ENCODE measurements at places on chromosomes 5 and 9.

GRCh38 chr9:93223260-93224180, 39.6 kb downstream of the WNK2 start:
- no peak for DNase-seq

GRCh38 chr9:87354147-87354546, 143.5 kb upstream of the DAPK1 start:
- DNase-seq = no peak

GRCh38 chr9:109653470-109653869, 126.5 kb upstream of the PALM2AKAP2 start:
- DNase-seq = no peak

DNA sequence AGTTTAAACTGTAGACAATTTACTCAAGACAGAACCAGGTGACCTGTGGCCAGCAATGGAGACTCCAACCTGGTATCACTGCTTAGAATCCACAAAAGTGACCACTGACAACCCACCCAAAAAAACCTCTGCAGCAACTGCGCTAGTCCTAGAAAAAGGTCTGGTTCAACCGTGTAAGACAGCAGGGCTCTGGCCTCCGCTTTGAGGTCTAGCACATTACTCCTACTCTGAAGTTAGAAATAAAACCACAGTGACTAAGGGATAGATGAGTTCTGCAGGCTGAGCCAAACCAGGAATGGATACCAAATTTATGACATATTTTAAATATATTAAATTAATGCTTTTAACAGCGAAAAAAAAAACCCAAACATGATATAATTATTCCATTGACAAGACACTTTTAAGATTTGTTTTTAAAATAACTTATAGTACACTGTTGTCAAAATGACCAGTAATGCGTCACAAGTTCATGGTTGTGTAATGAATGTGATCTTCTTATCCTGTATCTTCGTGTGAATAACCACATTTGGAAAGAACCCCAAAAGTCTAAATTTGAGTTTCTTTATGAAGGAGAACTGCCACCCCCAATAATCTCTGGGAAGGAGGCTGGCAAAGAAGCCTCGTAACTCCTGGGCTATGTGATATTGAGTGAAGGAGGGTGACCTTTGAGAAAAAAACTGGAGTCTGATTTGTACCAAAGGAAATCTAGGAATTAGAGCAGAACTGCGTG, 101.9 kb upstream of the SLC44A1 start:
- DNase-seq = no peak

DNA sequence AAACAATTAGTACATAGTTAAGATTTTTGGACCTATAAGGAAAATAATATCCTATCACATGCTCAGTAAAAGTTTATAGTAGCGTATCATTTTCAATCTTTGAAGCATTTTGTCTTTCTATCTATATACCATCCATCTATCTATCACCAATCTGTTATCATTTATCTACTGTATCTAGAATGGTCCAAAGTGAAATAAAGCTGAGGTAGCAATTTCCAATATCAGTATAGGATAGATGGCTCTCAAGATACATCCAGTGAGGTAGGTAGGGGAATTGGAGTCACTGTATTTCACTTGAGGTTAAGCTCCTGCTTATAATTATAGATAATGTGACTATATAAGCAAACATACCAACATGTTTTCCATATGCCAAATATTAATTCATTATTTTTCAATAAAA, 889.1 kb upstream of the CTNND2 start:
- DNase-seq = no peak

GRCh38 chr5:97085459-97086181, 56.8 kb downstream of the LIX1 start:
- DNase-seq = no peak

DNA sequence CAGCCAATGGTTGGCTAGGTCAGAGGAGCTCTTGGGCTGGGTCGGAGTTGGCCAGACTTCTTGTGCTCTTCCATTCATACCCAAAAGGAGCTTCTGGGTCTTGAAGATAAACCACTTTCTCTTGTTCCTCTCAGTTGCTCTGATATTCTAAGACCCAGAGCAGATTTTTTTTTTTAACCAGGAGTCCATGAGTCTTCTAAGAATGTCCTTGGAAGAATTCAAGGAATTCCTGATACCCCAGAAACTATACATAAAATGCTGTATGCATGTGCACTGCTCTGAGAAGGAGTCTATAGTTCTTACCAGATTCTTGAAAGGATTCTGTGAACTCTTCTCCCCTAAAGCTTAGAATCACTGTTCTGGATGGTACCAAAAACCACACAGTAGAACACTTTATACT, 9.9 kb upstream of the PALM2AKAP2 start:
- no peak for DNase-seq

DNA sequence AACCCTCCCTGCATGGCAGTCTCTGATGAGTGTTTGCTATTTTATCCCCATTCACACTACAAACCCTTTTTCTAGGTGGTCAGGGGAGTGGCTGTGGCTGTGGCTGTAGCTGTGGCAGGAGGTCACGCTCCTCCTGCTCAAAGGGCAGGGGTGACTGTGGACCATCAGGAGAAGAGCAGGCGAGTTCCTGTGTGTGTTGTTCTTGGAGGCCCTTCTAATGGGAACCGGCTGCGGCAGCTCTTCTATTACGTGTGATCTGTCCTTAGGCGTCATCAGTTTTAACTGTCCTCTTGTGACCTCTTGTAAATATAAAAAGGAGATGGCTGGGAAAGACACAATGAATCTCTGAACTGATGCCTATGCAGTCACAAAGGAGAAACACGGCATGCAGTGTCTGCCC, 65.1 kb downstream of the ANKH start:
- no peak for DNase-seq

- no peak for DNase-seq
Measured at GRCh38 chr9:16125629-16126028, 572.8 kb downstream of the CCDC171 start.

GRCh38 chr5:149432376-149432775, 53.3 kb upstream of the IL17B start:
- no peak for DNase-seq

Measured in cortex of kidney (tissue), 1 donor.